ENCODE measurements at places on chromosomes 2 and 18.

DNA sequence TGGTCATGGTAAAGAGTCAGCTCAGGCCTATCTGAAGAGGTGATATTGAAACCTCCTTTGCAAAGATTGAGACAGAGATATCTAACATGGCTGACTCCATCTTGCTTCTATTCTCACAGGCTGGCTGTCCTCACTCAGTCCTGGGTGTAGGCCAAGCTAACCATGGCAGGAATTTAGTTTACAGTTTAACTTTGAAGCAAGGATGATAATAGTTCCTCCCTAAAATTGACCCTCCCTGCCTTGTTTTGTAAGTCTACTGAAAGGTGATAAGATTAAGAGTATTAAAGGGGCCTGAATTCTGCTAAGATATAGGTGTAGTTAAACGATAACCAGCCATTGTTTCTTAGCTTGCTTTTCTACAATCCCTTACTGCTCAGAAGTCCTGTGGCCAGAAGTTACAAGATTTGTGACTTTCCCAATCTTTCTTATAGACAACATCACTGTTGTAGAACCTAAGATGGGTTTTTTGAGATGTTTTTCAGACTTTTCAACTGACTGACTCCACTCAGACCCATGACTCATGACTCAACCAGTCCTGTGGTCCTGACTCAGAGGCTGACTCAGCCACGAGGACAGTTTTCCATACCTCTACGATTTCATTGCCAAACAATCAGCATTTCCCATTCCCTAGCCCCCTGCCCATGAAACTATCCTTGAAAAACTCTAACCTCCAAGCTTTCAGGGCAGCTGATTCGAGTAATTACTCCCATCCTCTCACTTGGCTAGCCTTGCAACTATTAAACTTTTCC is 195.7 kb upstream of the SESTD1 start:
- DNase-seq: no peak

GRCh38 chr2:219171231-219171651 is 1.4 kb upstream of the SLC23A3 start:
- DNase-seq: no peak

GRCh38 chr2:173990970-173991819 is 26.0 kb upstream of the SP3 start:
- no peak for DNase-seq

DNA sequence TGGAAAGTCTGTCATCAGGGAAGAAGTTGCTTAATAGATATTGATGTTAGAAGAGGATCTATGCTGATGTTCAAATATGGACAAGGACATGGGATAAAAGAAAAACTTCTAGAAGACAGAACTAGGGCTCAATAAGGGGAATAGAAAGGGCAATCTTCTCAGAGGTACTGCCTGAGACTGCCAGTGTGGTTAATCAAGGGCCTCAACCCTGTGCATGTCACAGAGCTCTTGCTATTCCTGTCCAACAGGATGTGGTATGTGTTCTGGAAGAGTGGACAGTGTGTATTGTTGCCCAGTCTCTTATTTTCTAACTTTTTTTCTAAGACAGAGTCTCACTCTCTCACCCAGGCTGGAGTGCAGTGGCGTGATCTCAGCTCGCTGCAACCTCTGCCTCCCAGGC is 27.8 kb upstream of the RNF125 start:
- no peak for DNase-seq

- DNase-seq: no peak
Observed at GRCh38 chr2:230758566-230759480, 46.2 kb downstream of the CAB39 start.

DNA sequence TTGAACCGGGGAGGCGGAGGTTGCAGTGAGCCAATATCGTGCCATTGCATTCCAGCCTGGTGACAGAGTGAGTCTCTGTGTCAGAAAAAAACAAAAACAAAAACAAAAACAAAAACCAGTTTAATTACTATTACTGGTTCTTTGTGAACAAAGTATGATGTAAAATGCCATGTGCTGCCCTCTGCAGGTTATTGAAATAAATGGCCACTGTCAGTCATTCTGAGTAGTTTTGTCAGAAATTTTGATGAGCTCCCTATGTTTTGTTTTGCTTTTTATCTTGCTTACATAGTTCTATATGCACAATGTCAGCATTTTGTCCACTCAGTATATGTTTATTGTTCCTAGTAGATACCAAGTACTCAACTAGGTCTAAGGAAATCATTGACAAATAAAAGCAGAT is 423.6 kb upstream of the CHST9 start:
- DNase-seq: no peak

GRCh38 chr2:32011485-32011960 is 715 bp upstream of the MEMO1 start:
- no peak for DNase-seq

Measured in NCI-H187 (cell line).